MCF 10A (cell line): ENCODE measurements at places on chromosomes 12 and 14.

- no peak for DNase-seq
Observed at GRCh38 chr12:42091769-42092168, 52.9 kb downstream of the GXYLT1 start.

DNA sequence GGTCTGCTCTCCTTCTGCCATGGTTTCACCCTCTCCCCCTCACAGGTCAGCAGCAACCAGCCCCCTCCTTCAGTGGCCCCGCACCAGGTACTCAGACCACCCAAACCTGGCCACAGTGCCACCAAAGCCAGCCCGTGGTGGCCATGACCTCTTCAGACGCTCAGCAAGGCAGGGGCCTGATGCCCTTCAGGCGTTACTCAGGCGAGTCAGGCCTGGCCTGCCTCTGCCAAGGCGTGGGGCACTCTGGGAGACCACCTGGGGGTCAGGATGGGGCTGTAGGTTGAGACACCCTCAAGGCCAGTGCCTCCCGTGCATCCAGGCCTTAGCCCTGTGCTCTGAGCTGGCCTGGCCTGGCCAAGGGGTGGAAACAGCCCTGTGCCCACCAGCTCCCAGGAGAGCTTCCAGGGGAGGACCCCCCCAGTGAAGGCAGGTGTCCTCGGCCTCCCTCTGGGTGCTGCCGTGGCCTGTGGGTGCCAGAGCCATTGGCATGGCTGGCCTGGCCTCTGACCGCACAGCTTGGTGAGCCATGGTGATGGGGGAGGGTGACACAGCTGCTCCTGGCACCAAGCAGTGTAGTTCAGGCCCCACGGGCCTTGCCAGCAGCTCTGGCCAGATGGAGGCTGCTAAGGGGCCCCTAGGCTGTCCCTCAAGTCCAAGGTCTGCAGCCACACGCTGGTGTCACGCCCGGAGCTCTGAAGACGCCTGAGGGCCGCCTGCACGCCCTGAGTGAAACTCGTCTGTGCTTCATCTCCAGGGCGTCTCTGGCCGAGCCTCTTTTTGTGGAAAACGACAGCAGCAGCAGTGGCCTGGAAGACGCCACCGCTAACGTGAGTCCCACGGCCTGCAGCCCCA lies 15.1 kb downstream of the XRCC3 start:
- DNase-seq: no peak

- no peak for DNase-seq
Observed at GRCh38 chr12:92558806-92559205, 144.0 kb upstream of the PLEKHG7 start.

GRCh38 chr12:30796891-30797371 lies 42.2 kb upstream of the CAPRIN2 start:
- peak; percentile 54 for DNase-seq

DNA sequence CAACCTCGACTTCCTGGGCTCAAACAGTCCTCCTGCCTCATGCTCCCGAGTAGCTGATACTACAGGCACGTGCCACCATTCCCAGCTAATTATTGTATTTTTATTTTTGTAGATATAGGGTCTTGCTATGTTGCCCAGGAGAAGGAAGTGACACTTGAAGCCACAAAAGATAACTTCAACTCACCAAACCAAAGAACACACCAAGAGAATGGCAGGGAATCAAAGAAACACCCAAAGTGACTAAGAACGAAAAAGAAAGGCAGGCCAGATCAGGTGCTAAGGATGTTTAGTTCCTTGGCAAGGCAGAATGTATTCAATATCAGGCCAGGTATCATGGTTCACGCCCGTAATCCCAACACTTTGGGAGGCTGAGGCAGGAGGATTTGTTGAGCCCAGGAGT lies 10.1 kb upstream of the TPCN1 start:
- DNase-seq: no peak

DNA sequence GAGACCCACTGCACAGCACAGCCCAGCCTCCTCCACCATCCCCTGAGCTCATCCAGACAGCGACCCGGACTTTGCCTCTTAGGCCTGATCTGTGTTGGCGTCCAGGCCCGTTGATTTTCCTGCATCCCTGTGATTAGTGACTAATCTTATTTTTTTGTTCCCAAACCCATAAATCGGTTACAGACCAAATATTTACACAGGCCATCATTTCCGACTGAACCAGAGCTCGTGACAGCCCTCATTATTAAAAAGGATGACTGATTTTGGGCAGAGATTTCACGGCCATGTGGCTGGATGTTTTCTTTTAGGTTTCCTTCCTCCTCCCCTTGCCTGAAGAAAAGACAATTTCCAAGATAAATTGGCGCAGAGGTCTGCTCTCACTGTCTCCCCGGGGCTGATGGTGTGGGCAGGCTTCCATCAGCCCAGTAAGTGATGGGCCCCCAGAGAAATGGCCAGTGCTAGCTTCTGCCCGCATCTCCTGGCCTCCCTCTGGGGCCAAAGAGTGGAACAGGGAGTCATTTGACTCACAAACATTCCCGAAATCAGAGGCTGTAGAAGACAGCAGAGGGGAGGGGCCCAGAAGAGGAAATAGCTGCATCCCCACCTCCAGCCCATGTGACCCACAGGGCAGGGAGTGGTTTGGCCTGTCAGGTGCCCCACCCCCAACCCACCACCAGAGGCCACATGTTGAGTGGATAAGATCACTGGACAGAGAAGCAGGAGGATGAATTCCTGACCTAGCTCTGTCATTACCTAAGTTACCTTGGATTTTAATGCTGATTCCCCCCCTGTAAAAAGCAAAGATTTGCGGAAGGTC lies 283.5 kb downstream of the KSR2 start:
- peak; percentile 73 for DNase-seq

GRCh38 chr12:130715150-130715997 lies 725 bp downstream of the RIMBP2 start:
- no peak for DNase-seq

DNA sequence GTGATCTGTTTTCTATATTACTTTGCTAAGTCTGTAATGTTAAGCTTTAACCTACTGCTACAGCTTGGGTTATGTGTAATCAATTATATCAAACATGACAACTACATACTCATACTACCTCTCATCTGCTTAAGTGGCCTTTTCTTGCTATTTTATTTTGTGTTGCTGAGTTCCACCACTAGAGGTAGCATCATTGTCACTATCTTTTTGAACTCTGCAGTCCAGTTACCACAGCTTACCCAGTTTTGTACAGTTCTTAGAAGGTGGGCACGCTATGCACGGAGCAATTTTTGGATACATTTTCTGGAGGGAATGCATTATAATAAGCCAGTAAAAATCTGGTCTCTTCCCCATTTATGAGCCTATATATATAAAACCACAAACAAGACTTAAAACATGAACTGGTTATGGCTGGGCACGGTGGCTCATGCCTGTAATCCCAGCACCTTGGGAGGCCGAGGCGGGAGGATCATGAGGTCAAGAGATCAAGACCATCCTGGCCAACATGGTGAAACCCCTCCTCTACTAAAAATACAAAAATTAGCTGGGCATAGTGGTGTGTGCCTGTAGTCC lies 48.5 kb downstream of the SAV1 start:
- peak; percentile 43 for DNase-seq

GRCh38 chr14:71201840-71202239 lies 294.6 kb downstream of the PCNX1 start:
- no peak for DNase-seq

DNA sequence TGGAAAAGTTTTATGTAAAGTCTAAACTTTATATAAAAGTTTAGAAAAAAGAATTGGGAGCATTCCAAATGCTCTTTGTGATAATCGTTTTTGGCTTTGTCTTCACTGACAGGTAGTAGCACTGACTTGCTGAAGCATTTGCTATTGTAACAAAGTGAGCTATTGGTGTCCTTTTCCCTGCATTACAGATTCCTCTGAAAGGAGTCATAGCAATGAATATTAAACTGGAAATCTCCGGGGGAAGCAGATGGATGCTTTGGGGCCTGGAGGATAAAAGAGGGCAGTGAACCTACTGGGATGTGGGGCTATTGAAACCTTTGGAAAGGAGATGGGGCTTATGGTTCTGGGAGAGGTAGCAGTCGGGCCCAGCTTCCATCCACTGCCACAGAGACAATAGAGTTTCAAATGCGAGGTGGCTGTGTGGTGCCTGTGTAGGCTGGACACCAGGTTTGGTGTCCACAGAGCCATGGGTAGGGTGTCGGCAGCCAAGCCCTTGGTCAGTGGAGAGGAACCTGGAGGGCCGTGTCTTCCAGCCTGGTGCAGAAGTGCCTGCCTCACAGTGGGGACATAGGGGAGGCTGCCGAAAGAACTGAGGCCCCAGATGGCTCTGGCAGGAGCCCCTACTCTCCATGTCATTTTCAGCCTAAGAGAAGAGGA lies 10.1 kb downstream of the GSG1 start:
- no peak for DNase-seq

DNA sequence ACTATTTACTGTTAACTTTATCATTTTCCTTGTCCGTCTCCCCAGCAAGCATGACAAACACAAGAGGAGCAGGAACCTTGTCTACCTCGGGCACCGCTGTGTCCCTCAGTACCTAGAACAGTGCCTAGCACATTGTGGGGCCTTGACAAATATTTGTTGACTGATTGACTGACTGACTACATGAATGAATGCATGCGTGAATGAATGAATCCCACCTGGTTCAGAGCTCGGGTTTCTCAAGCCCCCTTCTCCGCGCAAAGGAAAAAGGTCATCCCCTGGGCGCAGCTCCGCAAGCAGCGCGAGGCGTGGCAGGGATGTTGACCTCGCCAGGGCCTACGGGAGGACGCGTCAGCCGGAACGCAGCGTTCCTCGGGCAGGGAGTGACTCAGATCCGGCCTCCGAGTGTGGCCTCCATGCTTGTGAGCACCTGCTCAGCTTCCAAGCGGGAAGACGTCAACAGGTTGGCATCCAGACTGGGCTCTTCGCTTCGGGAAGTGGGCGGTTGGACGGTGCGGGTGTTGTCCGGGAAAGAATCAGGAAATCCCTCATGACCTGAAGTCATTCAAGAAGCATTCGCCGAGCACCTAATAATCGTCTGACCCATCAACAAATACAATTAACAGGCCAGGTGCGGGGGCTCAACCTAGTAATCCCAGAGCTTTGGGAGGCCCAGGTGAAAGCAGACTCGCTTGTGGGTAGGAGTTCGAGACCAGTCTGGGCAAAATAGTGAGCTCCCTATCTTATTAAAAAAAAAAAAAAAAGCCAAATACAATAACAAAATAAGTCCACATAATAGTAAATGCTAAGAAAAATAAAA lies 13.9 kb upstream of the UBC start:
- DNase-seq: peak; percentile 98

DNA sequence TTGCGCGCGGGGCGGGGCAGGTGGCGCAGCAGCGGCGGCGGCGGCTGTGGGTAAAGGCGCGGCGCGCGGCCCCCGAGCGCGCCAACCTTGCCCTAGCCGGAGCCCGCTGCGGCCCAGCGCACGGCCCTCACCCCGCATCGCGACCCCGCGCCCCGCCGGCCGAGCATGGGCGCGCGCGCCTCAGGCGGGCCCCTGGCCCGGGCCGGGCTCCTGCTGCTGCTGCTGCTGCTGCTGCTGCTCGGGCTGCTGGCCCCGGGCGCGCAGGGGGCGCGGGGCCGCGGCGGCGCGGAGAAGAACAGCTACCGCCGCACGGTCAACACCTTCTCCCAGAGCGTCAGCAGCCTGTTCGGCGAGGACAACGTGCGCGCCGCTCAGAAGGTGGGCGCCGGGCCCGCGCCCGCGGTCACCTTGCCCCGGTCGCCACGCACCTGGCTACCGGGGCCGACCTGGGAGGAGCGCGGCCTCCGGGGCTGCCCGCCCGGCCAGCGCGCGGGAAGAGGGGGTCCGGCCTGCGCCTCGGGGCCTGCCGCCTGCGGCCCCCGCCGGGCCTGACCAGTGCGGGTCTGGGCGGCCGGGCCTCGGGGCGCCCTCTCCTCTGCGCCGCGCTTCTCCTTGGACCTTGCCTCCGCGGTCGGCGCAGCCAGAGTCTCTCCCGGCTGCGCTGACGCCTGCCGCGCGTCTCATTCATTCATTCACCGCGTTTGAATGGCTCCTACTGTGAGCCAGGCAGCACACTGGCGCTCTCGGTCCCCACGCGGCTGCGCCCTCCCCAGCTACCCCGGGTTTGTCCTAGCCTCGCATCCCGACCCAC lies at the start of gene BRI3BP:
TSS of gene BRI3BP (plus strand) at position 20 of the 811 bp plus-strand sequence. CDS start at position 166, 146 bp downstream.
- peak; percentile 36 for DNase-seq

GRCh38 chr14:68849416-68849815 lies 56.5 kb upstream of the ZFP36L1 start:
- DNase-seq: no peak

DNA sequence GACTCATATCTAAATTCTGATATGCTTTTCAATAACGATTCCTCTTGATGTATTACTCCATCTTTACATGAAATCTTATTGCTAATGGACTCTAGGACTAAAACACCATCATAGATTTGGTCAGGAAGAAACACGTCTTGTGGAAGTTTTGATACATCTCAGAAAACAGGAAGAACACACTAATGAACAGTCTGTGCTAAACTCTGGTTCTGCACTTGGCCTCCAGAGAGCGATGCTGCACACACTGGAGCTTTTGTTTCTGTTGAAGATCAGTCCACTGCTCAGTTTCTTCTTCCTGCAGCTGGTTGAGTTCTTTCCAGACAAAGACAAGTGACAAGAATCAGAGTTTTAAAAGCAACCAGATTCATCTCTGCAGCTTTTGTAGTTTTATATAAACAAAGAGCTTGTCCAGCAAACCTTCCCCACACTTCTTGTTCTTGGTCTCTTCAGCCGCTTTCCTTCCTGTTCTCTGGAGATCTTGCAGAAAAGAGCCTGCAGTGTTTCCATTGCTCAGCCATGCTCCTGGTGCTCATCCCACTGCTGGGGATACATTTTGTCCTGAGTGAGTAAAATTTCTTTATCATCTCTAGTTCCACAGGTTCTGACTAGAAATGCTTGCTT lies 229.1 kb upstream of the OR4E1 start:
- peak; percentile 3 for DNase-seq

DNA sequence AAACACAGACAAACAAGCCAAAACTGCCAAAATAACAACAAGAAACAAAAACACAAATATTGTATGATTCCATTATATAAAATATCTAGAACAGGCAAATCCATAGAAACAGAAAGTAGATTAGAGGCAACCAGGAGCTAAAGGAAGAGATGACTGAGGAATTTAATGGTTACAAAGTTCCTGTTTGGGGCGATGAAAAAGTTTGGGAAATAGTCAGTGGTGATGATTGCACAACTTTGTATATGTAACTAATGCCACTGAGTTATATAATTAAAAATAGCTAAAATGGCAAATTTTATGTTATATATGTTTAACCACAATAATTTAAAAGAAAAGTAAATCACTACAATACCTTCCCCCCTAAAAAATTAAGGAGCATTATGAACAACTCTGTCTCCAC lies 24.5 kb downstream of the GNPTAB start:
- no peak for DNase-seq

GRCh38 chr12:120266180-120266870 lies 795 bp upstream of the PXN start:
- no peak for DNase-seq

- no peak for DNase-seq
Observed at GRCh38 chr12:53594897-53595615, 31.1 kb downstream of the ATF7 start.

- peak; percentile 98 for DNase-seq
Observed at GRCh38 chr12:89756585-89757398, 48.2 kb upstream of the ATP2B1 start.
